Caki2 (cell line): ENCODE measurements at places on chromosomes 16 and 17.

GRCh38 chr17:1907216-1907631 is 77.4 kb downstream of the RPA1 start:
- DNase-seq: no peak

- no peak for DNase-seq
These were observed 149.0 kb upstream of the GOT2 start for GRCh38 chr16:58883131-58883530.

DNA sequence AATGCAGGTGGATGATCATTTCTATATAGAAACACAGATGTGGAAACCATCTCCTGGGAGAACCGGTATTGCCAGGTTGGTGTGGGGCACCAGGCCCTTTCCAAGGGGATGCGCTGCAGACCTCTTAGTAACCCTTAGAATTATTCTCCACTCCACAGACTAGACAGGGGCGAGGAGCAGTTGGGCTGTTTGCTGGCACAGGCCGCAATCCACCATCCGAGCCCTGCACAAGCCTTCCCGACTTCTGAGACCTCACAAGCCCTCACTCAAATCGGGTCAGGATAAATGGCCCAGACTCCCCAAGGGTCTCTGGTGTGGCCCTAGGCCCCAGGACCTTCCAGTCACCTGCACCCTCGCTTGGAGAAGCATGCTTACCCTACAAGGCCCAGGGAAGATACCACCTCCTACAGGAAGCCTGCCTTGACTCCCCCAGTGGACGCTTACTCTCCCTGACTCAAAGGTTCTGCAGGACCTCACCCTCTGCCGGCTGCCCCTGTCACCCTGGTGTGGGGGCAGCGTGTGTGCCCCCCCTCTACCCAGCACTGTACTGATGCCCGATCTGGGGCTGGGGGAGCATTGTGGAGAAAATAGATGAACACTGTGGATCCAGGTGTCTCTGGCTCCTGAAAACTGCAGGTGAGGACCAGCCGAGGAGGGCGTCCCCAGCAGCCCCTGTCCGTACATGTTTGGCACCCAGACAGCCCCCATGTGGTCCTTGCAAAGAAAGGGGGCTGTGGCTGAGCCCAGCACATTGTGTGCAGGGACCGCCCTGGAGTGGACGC is 49.8 kb upstream of the ACSF3 start:
- no peak for DNase-seq

DNA sequence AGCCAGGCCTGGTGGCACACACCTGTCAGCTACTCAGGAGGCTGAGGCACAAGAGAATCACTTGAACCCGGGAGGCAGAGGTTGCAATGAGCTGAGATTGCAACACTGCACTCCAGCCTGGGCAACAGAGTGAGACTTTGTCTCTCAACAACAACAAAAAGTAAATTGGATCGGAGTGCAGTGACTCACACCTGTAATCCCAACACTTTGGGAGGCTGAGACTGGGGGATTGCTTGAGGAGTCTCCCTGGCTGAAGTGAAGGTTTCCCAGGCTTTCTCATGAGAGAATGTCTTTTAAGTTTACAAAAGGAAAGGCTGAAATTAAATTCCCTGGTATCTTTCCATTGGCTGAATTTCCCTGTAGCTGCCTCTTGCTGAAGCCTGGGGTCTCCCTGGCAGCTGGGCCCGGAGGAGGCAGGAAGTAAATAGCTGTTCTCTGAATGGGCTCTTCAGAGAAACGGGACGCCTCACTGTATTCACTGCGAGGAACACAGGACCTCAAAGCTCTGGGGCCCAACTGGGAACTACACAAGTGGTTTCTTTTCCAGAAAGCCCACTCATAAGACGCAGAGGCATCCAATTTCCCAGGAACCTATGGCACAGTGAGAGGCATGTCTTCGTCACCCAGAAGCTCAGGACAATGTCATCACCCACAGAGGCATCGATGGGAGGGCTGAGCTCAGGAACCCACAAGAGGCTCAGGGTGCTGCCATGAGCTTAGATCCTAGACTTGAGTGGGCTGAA is 77.4 kb upstream of the SMURF2 start:
- no peak for DNase-seq

DNA sequence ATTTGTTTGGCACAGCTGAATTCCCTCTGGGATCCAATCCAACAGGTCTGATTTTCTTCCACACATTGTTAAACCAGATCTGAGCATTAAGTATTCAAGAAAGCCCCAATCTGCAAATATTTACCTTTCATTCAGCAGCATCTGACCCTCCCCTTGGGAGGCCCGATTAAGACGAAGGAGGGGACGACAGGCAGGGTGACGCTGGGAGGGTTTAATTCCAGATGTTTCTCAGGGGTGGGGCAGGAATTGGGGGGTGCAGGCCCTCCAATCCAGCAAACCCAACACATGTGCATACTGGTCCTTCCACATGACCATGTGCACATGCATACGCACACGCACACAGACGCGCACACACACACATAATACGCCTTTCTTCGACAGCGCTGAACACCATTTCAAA is 240.5 kb downstream of the GSG1L start:
- no peak for DNase-seq

DNA sequence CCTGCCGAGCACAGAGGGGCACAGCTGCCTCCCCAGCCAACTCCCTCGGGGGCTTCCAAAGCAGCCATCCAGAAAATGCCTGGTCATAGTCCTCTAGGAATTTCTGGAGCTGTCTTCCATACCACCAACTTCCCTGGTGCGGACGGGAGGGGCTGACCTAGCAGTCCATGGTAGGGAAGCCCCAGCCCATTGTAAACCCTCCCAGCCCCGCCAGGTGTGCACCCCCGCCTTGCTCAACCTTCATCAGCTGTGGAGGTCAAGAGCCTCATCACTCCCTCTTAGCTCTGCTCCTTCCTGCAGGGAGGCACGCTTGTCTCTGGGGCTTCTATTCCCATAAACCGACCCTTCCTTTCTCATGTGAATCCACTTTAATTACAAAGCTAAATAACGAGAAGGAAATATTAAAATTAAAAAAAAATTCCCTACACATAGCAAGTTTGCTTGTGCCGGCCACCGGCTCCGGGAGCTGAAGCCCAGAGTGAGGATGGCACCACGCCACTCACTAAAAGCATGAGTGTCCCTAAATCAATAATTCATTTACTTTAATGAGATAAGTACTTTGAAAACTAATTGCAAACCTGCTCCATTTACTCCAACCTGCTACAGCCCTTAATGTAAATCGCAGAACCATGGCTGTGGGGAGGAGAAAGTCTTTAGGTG is 181.4 kb downstream of the ENGASE start:
- no peak for DNase-seq

DNA sequence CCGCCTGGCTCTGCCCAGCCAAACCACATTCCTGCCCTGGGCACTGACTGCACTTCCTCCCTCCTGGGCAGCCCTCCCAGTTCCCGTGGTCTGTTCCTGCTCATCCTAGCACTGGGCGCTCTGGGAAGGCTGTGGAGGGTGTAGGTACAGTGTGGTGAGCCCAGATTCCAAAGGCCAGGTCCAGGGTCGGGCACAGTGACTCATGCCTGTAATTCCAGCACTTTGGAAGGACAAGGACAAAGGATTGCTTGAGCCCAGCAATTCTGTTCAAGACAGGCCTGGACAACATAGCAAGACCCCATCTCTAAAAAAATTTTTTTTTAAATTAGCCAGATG is 30.6 kb downstream of the C16orf74 start:
- DNase-seq: peak; percentile 39

DNA sequence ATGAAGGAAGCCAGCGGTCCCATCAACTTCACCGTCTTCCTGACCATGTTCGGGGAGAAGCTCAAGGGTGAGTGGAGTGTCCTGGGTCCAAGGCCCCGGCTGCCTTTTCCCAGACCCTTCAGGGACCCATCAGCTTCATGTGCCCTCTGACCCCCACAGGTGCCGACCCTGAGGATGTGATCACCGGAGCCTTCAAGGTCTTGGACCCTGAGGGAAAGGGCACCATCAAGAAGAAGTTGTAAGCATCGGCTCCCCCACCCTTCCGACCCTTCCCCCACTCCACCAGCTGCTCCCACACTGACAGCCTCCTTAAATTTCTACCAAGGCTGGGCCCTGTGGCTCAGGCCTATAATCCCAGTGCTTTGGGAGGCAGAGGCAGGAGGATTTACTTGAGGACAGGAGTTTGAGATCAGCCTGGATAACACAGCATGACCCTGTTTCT is 1.9 kb downstream of the MYL11 start:
- no peak for DNase-seq

- no peak for DNase-seq
These were observed 424 bp downstream of the MON1B start for GRCh38 chr16:77191259-77191969.

DNA sequence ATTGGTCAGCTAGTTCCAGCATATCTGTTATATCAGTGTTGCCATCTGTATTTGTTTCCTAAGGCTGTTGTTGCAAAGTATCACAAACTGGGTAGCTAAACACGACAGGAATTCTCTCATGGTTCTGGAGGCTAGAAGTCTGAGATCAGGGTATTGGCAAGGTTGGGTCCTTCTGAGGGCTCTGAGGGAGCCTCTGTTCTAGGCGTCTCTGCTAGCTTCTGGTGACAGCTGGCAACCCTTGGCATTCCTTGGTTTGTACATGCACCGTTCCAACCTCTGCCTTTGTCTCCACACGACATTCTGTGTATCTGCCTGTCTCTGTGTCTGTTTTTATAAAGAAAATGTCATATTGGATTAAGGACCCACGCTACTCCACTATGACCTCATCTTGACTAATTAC is 219.9 kb upstream of the NLRP1 start:
- no peak for DNase-seq

DNA sequence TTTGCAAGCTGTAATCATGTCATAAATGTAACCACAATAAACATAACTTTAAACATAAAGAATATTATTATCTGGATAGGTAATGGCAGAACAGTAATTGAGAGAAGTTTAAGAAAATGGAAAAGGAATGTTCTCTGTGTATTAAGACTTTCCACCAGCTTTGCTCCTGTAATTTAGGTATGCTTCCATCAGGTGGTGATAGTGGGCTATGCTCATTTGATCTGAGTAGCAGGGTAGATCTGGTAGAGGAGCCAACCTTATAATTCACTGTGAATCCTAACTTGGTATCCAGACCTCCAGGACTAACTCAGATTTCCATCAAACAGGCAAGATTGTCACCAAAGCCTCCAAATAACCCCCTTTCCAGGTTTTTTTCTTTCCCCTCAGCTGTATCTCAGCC is 137.9 kb upstream of the ZKSCAN2 start:
- DNase-seq: no peak

DNA sequence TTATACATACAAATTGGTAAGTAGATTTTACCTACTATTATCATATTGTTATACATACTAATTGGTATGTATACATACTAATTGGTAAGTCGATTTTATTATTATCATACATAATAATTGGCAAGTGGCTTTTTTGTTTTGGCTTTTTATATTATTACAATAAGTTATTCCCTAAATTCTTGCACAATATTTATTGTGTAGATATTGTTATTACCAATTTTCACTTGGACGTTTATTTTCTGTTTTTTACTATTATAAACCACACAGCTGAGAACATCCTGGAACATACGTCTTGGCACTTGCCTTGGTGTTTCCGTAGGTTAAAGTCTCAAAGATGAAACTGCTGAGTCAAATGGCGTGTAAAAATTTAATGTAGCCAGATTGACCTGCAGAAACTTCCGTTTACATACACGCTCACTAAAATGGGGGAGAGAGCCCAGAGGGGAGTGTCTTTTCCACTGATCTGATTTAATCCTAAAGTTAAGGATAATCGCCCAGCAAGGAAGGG is 18.9 kb downstream of the GNGT2 start:
- DNase-seq: no peak

GRCh38 chr16:83771306-83771942 is 36.4 kb upstream of the HSBP1 start:
- DNase-seq: no peak

DNA sequence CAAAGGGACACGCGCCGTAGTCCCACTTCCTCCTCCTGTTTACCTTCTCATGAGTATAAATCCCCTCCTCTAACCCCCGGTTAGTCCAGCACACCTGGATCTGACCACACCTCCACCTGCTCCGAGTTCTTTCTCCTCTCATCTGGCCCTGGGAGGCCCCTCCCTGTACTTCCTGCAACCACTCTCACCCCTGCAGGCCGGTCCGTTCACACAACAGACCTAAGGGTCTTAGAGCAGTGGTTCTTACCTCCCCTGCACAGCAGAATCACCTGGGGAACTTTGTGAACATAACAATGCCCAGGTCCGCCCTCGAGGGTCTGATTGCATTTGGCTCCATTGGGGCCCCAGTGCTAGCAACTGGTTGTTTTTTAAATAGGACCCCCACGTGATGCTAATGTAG is 24.8 kb downstream of the TMEM114 start:
- DNase-seq: no peak

GRCh38 chr17:75032720-75033280 is 14.0 kb downstream of the ATP5PD start:
- peak; percentile 32 for DNase-seq

GRCh38 chr17:4833941-4834680 is 971 bp downstream of the MINK1 start:
- DNase-seq: peak; percentile 19

DNA sequence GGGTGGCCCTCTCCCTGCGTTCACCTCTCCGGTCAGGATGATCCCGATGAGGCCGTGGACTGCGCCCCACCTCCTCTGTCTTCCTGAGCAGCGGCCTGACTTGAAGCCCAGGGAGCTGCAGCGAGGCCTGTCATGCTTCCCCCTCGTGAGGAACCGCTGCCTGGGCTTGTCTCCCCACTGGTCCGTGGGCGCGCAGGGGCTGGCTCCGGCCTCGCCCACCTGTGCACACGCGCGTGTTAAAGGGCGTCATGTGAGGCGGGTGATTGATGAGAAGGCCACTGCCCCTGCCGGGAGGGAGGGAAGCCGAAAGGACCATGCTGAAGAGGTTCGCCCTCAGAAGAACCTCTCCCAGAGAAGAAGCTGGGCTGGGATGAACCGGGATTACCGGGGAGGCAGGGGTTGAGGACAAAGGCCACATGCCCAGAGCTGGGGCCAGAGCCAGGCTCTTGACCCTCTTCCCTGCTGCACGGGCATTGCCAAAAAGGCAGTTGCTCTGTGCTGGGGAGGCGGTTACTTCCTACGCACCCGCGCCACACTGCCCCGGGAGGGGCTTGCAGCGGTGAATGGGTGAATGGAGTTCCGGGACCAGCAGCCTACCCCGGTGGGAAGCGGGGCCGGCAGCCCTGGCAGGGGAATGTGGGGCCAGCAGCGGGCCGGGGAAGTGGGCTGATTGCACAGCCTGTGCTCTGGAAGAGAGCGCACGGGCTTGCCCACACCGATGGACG is 85.9 kb upstream of the GSE1 start:
- DNase-seq: no peak

DNA sequence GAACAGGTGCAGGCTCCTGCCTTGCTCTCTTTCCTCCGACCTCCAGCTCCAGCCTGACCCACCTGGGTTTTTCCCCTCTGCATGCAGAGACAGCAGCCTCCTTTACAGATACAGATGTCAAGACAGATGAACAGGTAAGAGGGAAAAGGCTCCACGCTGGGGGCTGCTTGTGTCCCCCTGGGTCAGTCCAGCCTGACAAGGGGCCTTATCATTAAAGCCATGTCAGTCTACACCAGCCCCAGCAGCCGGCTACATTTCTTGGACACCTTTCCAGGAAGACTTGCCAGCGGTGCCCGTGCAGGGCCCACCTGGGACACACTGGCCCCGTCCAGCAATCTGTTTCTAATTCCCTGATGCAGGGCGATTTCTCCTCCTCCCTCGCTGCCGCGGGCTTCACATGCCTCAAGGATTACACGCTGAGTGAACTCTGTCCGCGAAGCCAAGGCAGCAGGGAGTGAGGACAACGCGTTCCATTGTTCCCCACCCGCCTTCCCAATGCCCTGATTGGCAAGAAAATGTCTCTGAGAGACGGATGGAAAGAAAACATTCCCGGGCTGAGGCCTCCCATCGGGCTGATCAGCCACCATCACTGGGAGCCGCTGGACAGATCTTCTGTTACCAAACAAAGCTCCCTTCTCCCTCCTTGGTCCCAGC is 184.7 kb downstream of the C16orf95 start:
- no peak for DNase-seq
